ENCODE measurements at places on chromosomes 16 and 17.

- DNase-seq: no peak
These were observed 16.8 kb downstream of the PIEZO1 start for GRCh38 chr16:88768071-88768783.

GRCh38 chr17:79993390-79994227, 42.1 kb downstream of the TBC1D16 start:
- peak; percentile 66 for DNase-seq

GRCh38 chr17:76420356-76421043, 32.5 kb downstream of the UBE2O start:
- no peak for DNase-seq

- DNase-seq: no peak
These were observed 5.4 kb upstream of the TOP2A start for GRCh38 chr17:40422990-40423633.

- DNase-seq: no peak
These were observed 32.0 kb downstream of the GSE1 start for GRCh38 chr16:85645021-85645589.

GRCh38 chr16:49986351-49987124, 38.5 kb upstream of the CNEP1R1 start:
- no peak for DNase-seq

GRCh38 chr17:65698381-65699061, 137.1 kb upstream of the AXIN2 start:
- no peak for DNase-seq

DNA sequence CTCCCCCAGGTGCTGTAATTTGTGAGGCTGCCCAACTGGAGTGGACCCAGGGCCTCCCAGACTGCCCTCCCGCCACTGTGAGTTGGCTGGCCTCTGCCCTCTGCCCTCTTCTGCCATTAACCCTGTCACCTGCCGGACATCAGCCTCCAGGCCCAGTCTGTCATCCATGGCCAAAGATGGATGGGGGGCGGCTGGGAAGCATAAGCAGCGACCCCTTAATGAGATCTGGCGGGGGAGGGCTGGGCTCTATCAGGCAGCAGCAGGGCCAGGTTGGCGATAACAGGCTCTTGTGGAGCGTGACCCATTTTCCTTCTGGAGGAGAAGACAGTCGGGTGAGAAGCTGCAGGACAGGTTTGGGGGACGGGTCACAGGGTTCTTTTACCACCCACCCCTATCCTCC, 25.3 kb downstream of the CDK5RAP3 start:
- no peak for DNase-seq

All from HEK293T (cell line).